Effector memory CD8-positive, alpha-beta T cell (primary cell): ENCODE measurements at places on chromosomes 5 and 9.
A peak's percentile ranks its signal among the peaks of the same experiment; 100 is the strongest.

DNA sequence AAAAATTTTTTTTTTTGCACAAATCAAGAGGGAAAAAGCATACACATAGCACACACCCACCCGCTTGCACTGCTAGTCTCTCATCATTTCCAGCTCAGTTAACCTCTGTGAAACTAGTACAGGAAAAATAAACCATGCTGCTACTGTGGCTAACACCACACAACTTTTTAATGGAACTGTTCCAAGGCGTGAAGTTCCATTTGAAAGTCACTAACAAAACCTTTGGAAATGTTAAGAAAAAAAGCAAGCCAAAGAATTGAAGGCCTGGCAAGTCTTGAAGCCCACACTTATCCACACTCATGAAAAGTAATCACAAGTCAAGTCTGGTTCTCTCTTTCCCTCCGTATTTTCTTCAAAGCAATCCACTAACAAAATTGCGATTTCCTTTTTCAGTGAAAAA, 116.3 kb downstream of the FANCC start:
- no peak for DNase-seq

GRCh38 chr9:122332644-122333043, 38.2 kb upstream of the PTGS1 start:
- no peak for DNase-seq

- DNase-seq = no peak
These were observed 59.0 kb upstream of the BARX1 start for GRCh38 chr9:94014066-94014654.

DNA sequence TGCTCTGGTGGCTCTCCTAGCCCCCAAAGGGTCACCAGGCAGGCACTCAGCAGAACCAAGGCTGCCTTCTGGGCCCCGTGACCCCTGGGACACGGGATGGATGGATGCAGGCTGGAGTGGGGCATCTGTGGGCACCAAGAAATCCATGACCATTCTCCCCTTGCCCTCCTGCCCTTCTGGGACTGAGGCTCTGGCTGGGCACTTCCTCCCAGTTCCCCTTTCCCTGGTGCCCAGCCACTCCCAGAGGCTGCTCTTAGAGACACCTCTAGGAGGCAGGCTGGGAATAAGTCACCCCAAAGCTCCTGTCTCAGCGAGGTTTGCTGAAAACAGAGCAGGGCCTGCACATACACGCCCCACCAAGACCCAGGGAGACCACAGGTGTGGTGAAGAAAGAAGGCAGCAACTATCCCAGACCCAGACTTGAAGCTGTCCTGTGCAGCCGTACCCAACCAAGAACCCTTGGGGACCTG, 943 bp downstream of the STING1 start:
- no peak for DNase-seq

GRCh38 chr9:35519692-35520363, 29.9 kb downstream of the RUSC2 start:
- no peak for DNase-seq

- no peak for DNase-seq
These were observed 81.3 kb upstream of the TMEM171 start for GRCh38 chr5:73039082-73039481.

- no peak for DNase-seq
These were observed 480.2 kb downstream of the CAAP1 start for GRCh38 chr9:26412446-26412845.

DNA sequence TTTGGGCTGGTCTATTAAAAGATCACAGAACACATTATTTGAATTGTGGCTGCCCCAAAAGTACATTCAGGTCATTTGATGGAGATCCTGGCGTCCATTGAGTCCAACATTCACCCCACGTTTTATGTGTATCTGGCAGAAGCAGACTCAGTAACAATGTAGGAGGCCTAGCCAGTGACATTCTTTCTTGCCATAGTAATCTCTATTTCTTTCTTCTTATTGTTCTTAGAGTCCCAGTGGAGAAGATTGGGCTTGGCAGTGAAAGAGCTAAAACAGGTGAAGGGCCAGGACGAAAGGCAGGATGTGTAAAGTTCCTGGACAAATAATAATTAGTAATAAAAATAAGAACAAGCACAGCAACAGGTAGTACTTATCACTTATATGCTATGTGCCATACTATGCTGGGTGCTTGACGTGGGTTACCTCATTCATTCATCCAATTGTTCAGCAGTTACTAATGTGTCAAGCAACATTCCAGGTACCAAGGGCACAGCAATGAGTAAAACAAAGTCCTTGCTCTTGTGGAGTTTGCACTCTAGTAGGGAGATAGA, 12.6 kb upstream of the ANKH start:
- DNase-seq = no peak

DNA sequence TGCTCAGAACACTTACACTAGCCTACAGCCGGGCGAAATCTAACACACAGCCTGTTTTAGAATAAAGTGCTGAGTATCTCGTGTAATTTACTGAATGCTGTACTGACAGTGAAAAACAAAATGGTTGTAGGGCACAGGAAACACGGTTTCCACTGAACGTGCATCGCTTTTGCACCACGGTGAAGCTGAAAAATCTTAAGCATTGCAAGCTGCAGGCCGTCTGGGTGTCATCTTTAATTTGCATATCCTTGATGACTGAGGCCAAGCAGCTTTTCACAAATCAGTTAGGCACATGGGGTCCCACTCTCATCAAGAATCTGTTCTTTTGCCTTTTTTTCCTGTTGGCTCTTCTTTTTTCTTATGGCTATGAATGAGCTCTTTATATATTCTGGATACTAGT, 58.2 kb downstream of the CAMSAP1 start:
- no peak for DNase-seq

DNA sequence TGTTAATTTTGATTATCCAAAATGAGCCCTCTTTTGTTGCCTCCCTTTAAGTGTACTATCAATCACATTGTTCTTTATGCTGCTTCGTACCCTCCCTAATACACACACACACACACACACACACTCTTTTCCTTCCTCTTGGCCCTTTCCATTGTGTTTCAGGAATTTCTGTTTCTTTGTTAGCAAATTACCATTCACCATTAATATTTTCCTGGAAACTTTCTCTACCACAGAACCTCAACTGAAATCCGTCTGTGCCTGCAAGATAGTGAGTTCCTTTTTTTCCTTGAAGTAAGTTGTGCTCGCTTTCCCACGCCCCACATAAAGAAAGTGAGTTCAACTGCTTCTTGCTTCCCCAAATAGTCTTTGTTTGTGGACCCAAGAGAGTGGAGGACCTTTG, 61.8 kb downstream of the SMIM15 start:
- DNase-seq = no peak

- no peak for DNase-seq
These were observed 8.7 kb downstream of the CCNJL start for GRCh38 chr5:160303690-160304089.

GRCh38 chr9:70574151-70574837, 159.8 kb upstream of the KLF9 start:
- DNase-seq = no peak

- DNase-seq = no peak
These were observed 32.7 kb upstream of the DNAH5 start for GRCh38 chr5:13976867-13977830.

DNA sequence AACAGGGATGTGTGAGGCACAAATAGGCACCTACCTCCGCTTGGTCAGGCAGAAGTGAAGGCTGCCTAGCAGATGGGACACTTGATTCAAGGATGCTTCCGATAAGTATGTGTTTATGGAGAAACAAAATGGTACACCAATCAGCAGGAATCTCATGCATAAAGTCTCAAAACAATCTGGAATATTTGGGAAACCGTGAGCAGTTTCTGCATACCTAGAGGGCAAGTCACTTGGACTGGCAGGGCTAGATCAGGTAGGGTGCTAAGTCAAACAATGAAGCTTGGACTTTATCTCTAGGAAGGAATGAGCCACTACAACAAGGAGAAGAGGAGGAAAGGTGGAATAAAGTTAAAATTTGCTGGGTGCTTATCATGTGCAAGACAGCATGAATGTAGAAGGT, 5.5 kb downstream of the EPB41L4A start:
- DNase-seq = no peak

DNA sequence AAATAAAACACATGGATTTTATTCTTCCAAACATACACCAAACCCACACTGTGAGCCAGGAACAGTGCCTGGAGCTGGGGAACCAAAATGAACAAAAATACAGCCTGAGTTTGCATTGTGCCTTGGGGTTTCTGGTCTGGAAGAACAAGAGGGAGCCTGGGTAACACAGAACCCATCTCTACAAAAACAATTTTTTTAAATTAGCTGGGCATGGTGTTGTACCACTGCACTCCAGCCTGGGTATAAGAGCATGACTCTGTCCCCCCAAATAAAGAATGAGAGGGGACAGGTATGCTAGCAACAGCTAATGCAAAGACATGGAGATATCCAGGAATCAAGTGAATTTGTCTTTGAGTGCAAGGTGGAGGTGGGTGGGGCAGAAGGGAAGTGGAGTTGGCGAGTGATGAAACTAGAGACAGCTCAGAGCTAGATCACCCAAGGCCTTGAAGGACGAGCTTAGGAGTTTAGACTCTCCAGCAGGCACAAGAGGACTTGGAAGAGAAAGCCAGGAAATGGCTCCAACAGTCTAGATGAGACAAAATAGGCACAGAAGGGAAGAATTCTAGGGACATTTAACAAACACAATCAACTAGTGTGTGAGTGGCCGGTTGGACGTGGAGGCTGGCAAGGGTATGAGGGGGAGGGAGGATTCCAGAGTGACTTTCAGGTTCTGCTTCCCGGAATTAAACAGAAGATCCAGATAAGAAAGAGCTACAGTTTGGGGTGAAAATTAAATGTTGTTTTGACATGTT, 47.4 kb downstream of the FNBP1 start:
- DNase-seq = no peak

DNA sequence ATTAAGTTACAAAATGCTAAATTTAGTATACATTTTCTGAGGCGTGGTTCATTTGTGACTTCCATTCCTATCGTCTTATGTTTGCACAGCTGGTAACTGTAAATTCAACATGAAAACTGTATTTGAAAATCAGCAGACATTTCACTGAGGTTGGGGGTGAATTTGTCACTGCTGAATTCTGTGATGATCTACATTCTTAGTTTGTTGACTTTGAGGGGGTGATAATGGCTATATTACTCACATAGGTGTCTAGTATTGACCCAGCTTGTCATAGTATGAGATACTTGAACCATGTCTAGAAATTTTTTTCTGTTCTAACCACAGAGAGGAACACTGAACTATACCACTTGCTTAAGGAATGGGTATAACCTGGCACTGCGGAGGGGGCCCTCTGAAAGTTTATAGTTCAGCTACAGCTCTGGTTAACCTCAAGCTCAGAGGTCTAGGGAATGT, 313.3 kb downstream of the PIK3R1 start:
- DNase-seq = no peak

GRCh38 chr5:143646961-143647360, 165.0 kb upstream of the HMHB1 start:
- no peak for DNase-seq

GRCh38 chr5:87121304-87122150, 146.2 kb upstream of the RASA1 start:
- peak; percentile 16 for DNase-seq

DNA sequence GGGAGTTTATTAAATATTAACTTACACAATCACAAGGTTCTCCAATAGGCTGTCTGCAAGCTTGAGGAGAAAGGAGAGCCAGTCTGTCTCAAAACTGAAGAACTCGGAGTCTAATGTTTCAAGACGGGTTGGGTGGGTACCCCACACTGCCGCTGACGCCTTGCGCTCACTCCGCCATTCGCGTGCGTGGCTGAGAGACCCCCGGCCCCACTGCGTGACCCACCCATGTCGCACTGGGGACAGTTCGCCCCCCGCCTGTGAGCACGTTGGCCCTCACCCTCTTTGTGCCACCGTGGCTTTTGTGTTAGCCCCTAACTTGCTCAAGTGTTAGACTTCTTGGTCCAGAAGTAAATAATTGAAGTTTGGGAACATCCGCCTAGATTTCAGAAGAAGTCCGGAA, 270.0 kb upstream of the ITGA1 start:
- DNase-seq = no peak

GRCh38 chr5:171306781-171307591, 2.1 kb upstream of the TLX3 start:
- no peak for DNase-seq

- DNase-seq = no peak
These were observed 535.2 kb downstream of the IRX1 start for GRCh38 chr5:4130819-4131218.

- DNase-seq = no peak
These were observed 168.7 kb downstream of the ENC1 start for GRCh38 chr5:74471875-74472274.

DNA sequence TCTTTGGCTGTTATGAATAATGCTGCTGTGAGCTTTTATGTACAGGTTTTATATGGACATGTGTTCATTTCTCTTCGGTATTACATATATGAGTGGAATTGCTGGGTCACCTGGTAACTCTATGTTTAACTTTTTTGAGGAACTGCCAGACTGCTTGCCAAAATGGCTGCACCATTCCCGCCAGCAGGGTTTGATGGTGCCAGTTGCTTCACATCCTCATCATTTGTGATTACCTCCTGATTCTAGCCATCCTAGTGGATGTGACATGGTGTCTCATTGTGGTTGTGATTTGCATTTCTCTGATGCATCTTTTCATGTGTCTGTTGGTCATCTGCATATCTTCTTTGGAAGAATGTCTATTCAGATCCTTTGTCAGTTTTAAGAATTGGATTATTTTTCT, 10.7 kb downstream of the NANS start:
- no peak for DNase-seq

DNA sequence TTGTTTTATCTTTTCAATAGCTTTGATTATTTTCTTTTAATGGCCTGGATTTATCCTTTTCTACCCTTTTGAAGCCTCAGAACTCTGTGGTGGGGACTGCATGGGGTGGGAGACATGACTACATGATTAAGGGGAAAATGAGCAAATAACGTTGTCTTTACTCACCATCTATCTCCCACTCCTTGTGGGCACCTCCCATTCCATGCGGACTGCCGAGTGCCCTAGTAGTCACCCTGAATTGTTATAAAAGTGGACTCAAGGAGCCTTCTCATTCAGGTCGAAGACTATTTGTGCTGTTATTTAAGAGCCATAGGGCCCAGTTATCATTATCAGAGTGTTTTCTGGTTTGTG, 281.8 kb downstream of the MLLT3 start:
- no peak for DNase-seq

- DNase-seq = no peak
These were observed 4.9 kb downstream of the EXOSC2 start for GRCh38 chr9:130698514-130698913.

DNA sequence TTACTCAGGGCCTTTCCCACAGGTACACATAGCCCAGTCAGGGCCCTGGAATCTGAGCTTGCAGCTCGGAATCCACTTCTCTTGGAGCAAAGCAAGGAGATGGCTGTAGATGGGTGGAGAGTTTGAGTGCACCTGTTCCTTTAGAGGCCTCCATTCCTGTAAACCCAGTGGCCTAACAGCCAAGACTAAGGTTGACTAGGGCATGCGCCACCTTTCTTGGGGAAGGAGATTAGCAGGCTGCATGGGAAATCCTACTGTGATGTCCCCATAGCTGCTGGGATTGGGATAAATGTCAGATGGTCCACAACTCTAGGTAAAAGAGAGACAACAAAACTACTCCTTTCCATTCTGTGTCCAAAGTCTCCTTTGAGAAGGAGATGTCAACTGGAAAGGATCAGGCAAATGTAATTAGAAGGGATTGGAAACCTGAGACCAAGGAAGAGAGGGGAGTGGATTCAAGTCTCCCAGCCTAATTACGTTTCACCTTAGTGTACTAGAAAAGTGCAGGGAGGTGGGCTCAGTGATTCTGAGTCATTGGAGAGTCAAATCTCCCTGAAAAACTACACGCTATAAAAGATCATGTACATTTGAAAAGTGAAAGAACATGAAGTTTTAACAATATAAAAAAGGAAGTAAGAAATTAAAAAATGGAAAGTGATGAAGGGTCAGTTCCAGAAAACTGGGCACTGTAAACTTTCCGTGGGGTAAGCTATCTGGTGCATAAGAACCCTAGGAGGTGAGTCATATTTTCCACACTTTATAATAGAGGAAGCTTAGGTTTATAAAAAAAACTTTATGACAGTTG, 104.2 kb downstream of the SEC61B start:
- no peak for DNase-seq
